ENCODE measurements at places on chromosomes 1 and 21. TPM values are rescaled to one million over a fixed set of nuclear protein-coding genes. Genes with fewer than 3 reads are reported as not detected.
A peak's percentile ranks its signal among the peaks of the same experiment; 100 is the strongest.

- H3K4me3 ChIP-seq = no peak overlapping the region
- peaks cover 41% of the 10 kb centered on the region for H3K36me3 ChIP-seq
- H3K4me1 ChIP-seq = peaks cover 60% of the 10 kb centered on the region
- no peak overlapping the region for H3K27ac ChIP-seq
These were observed 140.9 kb upstream of the HOOK1 start for GRCh38 chr1:59673573-59674450.

GRCh38 chr1:63772876-63773275, 941 bp upstream of the ROR1 start:
- peak overlapping the region; percentile 91 for H3K4me3 ChIP-seq
- no peaks in the 10 kb centered on the region for H3K36me3 ChIP-seq
- peaks cover 30% of the 10 kb centered on the region for H3K4me1 ChIP-seq
- no peak overlapping the region for H3K27ac ChIP-seq

- no peak overlapping the region for H3K4me3 ChIP-seq
- no peak for DNase-seq
- H3K27me3 ChIP-seq = no peaks in the 10 kb centered on the region
These were observed 371.2 kb downstream of the NPHP4 start for GRCh38 chr1:5620997-5621396.

- no peaks in the 10 kb centered on the region for H3K36me3 ChIP-seq
- no peaks in the 10 kb centered on the region for H3K27me3 ChIP-seq
- H3K27ac ChIP-seq = no peak overlapping the region
- H3K4me3 ChIP-seq = no peak overlapping the region
- DNase-seq = no peak
These were observed 513.5 kb downstream of the LMO4 start for GRCh38 chr1:87842156-87842555.

DNA sequence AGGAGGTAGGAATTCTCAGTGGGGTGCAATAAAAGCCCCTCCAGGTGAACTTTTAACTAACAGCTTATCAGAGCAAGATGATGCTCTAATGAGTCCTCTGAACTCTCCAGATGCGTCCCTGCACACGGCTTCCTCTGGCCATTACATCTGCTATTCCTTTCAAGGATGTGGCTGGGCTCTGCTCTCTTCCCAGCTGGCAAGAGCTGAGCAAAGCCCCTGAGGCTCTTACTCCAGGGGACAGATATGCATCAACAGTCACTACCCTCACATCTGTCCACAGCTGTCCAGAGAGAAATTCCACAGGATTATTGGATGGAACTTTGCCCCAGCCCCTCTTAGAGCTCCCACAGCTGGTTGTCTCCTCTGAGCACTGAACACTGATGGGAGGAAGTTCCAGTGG, 267.8 kb downstream of the C1orf94 start:
- no peak overlapping the region for H3K27ac ChIP-seq
- DNase-seq = no peak
- H3K4me1 ChIP-seq = no peaks in the 10 kb centered on the region
- no peak overlapping the region for H3K4me3 ChIP-seq
- peaks cover 3% of the 10 kb centered on the region for H3K27me3 ChIP-seq

GRCh38 chr21:37248298-37248697, 18.8 kb downstream of the VPS26C start:
- no peak for DNase-seq
- H3K4me3 ChIP-seq = no peak overlapping the region
- peaks cover 9% of the 10 kb centered on the region for H3K36me3 ChIP-seq
- H3K27ac ChIP-seq = no peak overlapping the region
- peaks cover 2% of the 10 kb centered on the region for H3K27me3 ChIP-seq
- peaks cover 45% of the 10 kb centered on the region for H3K4me1 ChIP-seq

- peaks cover 17% of the 10 kb centered on the region for H3K27me3 ChIP-seq
- H3K4me3 ChIP-seq = no peak overlapping the region
- H3K4me1 ChIP-seq = peaks cover 18% of the 10 kb centered on the region
- H3K27ac ChIP-seq = no peak overlapping the region
- H3K36me3 ChIP-seq = no peaks in the 10 kb centered on the region
These were observed 25.9 kb downstream of the DMBX1 start for GRCh38 chr1:46515576-46515975.

The RNF186 gene
- not detected for total RNA-seq

All from HFFc6 (cell line).